ENCODE measurements at places on chromosomes 5 and 9.
A peak's percentile ranks its signal among the peaks of the same experiment; 100 is the strongest.

DNA sequence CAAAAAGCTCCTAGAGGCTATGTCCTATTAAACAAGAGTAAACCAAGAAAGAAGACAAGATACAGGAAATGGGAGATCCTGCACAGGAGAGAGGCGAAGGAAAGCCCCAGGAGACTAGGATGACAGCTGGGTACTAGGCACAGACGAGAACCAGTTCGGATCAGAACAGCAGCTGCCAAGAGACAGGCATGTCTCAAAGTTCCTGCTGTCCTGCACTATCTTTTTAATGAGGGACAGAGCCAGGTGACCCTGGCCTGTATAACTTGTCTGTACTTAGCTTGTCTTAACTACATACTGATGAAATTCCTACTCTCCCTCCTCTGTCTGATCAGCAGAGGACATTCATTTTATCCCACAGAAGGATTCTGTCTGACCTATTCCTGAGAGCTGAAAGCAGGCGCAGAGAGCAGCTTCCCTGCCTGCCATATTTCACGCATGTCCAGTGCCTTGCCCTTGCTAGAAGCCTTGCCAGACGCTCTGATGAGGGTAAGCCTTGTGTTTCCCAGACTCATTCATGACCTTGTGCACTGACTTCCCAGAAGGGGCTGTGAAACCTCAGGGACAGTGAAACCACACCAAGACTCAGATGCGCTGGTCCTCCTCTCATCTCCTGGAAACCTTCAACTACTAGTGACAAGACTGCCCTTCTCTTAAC, 24.7 kb downstream of the TSC1 start:
- DNase-seq: no peak
- no peak overlapping the region for H3K27ac ChIP-seq
- H3K36me3 ChIP-seq: peaks cover 64% of the 10 kb centered on the region
- H3K4me1 ChIP-seq: no peaks in the 10 kb centered on the region

DNA sequence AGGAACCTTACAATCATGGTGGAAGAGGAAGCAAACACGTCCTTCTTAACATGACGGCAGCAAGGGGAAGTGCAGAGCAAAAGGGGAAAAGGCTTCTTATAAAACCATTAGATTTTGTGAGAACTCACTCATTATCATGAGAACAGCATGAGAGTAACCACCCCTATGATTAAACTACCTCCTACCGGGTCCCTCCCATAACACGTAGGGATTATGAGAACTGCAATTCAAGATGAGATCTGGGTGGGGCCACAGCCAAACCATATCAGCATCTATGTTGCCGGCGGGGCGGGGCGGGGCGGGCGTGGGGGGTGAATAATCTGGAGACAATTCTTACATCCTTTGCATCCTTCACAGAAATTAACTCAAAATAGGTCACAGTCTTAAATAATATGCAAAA, 58.8 kb upstream of the GFPT2 start:
- H3K27ac ChIP-seq: no peak overlapping the region
- no peaks in the 10 kb centered on the region for H3K4me1 ChIP-seq
- no peak overlapping the region for H3K4me3 ChIP-seq
- H3K27me3 ChIP-seq: peaks cover 3% of the 10 kb centered on the region

DNA sequence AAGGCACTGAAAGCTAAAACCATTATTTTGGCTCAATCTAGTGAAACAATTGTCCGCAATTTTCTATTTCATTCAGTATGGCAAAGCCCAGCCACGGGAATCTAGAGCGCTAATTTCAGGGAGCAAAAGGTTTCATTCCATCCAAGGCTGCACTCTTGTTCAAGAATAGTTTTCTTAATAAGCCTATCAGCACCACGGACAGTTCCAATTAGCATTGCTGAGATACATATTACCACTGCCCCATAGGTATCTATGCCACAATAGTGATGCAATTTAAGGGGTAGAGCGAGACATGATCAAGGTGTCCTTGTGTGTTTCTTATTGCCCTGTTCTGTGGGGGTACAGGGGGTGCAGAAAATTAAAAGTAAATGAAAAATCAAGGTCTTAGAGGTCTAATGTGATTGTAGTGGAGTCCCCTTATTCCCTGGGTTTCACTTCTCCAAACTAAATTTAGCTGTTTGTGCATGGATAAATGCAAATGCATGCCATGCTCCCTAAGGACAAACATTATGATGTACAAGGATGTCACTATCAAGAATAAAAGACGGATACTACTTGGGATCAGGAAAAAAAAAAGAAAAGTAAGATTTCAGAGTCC, 45.5 kb downstream of the SPOCK1 start:
- H3K36me3 ChIP-seq: no peaks in the 10 kb centered on the region
- H3K27ac ChIP-seq: no peak overlapping the region
- H3K4me3 ChIP-seq: no peak overlapping the region
- DNase-seq: peak; percentile 42
- no peaks in the 10 kb centered on the region for H3K4me1 ChIP-seq

GRCh38 chr9:89942643-89943042, 337.8 kb downstream of the GADD45G start:
- no peaks in the 10 kb centered on the region for H3K4me1 ChIP-seq
- H3K36me3 ChIP-seq: no peaks in the 10 kb centered on the region
- DNase-seq: no peak
- no peak overlapping the region for H3K27ac ChIP-seq
- H3K4me3 ChIP-seq: no peak overlapping the region
- peaks cover 6% of the 10 kb centered on the region for H3K27me3 ChIP-seq

DNA sequence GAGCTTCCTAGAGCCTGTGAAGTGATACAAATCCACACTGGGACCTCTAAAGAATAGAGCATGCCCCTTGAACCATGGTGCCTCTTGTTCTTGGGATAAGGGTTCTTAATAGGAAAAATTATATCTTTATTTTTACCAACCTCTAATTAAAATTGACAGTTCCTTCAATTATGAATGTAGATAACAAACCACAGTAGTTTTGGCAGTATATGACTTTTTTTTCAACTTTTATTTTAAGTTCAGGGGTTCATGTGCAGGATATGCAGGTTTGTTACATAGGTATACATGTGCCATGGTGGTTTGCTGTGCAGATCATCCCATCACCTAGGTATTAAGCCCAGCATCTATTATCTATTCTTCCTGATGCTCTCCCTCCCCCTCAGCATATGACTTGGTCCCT, 974 bp downstream of the HEMGN start:
- H3K36me3 ChIP-seq: no peaks in the 10 kb centered on the region
- H3K27ac ChIP-seq: no peak overlapping the region
- DNase-seq: no peak
- no peaks in the 10 kb centered on the region for H3K27me3 ChIP-seq

DNA sequence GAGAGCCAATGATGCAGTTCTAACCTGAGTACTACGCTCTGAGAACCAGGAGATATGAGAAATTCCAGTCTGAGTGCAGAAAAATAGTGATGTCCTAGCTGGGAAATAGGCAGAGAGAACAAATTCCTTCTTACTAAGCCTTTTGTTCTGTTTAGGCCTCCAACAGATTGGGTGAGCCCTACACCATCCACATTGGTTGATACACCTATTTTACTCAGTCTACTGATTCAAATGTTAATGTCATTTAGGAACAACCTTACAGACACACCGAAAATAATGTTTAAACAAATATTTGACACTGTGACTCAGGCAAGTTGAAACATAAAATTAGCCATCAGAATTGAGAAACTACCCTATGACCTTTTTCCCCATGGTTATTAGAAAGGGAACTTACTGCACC, 333.9 kb upstream of the IZUMO3 start:
- H3K4me1 ChIP-seq: no peaks in the 10 kb centered on the region
- no peak overlapping the region for H3K4me3 ChIP-seq
- H3K27ac ChIP-seq: no peak overlapping the region
- H3K36me3 ChIP-seq: no peaks in the 10 kb centered on the region

DNA sequence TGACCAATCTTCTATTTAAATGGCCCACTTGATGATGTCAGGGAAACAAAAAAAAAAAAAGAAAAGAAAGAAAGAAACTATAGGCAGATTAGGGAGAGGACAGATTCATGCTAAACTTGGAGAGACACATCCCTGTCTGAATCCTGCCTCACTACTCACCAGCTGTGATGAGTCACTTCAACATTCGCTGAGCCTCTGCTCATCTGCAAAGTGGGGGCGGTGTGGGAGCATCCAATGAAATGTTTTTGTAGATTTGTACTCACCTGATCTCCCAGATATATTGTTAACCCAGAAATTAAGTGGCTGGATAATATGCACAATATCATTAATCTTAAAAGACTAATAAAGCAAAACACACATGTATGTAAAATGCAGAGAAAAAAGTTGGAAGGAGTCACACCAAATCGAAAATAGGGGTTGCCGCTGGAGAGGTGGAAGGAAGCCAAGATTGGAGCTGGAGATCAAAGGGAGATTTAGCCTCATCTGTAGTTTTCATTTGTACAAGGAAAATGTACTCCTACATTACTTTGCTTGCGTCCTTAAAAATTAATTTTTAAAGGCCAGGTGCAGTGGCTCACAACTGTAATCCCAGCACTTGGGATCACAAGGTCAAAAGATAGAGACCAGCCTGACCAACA, 17.0 kb upstream of the ERGIC1 start:
- H3K36me3 ChIP-seq: no peaks in the 10 kb centered on the region
- DNase-seq: no peak
- H3K27ac ChIP-seq: no peak overlapping the region
- H3K27me3 ChIP-seq: peaks cover 4% of the 10 kb centered on the region
- H3K4me3 ChIP-seq: no peak overlapping the region

DNA sequence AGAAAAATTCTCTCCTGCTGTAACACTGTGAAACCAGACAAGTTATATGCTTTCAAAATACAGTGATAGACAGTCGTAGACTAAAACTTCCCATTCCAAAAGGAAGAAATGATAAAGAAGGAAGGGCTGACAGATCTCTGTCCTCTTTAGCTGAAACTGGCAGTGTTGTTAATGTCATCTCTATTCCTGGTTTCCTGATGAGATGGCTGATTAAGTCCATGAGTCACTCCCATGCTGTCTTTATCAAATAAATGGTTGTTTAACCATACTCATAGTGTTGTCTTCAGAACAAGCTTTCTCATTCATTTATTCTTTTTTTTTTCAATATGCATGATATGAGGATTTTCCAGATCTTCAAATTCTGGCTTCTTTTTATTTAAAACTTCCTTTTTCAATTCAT, 952.2 kb upstream of the WWC1 start:
- H3K27ac ChIP-seq: no peak overlapping the region
- no peaks in the 10 kb centered on the region for H3K4me1 ChIP-seq
- no peak for DNase-seq
- H3K4me3 ChIP-seq: no peak overlapping the region
- no peaks in the 10 kb centered on the region for H3K27me3 ChIP-seq
- H3K36me3 ChIP-seq: no peaks in the 10 kb centered on the region

- no peaks in the 10 kb centered on the region for H3K36me3 ChIP-seq
- H3K4me1 ChIP-seq: no peaks in the 10 kb centered on the region
- H3K27me3 ChIP-seq: peaks cover 8% of the 10 kb centered on the region
- H3K27ac ChIP-seq: no peak overlapping the region
These were observed 374.7 kb upstream of the ADAMTS16 start for GRCh38 chr5:4765411-4765810.

GRCh38 chr9:132327537-132327936, 27.2 kb downstream of the SETX start:
- peaks cover 61% of the 10 kb centered on the region for H3K36me3 ChIP-seq
- H3K4me3 ChIP-seq: no peak overlapping the region
- no peaks in the 10 kb centered on the region for H3K27me3 ChIP-seq
- no peak overlapping the region for H3K27ac ChIP-seq

DNA sequence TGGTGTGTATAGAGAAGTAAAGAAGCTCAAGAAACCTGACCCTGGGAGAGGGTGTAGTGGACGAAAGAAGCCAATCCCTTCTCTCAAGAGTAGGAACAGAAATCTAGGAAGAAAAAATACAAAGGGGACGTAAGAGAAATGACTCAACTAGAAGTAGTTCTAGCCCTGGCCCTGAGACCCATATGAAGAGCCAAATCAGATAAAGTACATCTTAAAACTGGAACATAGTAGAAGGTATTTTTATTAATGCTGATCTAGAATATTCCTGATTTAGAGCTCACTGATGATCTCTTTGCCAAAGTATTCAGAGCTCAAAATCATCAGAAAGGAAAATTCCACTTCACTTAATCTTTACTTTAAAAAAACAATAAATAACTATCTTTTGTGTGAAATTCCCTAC, 184.8 kb downstream of the MLLT3 start:
- no peak overlapping the region for H3K4me3 ChIP-seq
- H3K36me3 ChIP-seq: peaks cover 6% of the 10 kb centered on the region
- H3K27ac ChIP-seq: no peak overlapping the region
- no peaks in the 10 kb centered on the region for H3K4me1 ChIP-seq

- peaks cover 21% of the 10 kb centered on the region for H3K4me1 ChIP-seq
- no peaks in the 10 kb centered on the region for H3K36me3 ChIP-seq
- no peak overlapping the region for H3K4me3 ChIP-seq
- H3K27me3 ChIP-seq: no peaks in the 10 kb centered on the region
- H3K27ac ChIP-seq: peak overlapping the region; percentile 59
These were observed 9.7 kb upstream of the C9orf152 start for GRCh38 chr9:110217656-110218099.

GRCh38 chr5:139593716-139594319, 32.7 kb downstream of the UBE2D2 start:
- no peak overlapping the region for H3K4me3 ChIP-seq
- peaks cover 10% of the 10 kb centered on the region for H3K36me3 ChIP-seq
- H3K27ac ChIP-seq: no peak overlapping the region
- DNase-seq: no peak
- H3K4me1 ChIP-seq: no peaks in the 10 kb centered on the region
- H3K27me3 ChIP-seq: no peaks in the 10 kb centered on the region

GRCh38 chr5:94389515-94389899, 228.9 kb downstream of the KIAA0825 start:
- H3K27me3 ChIP-seq: no peaks in the 10 kb centered on the region
- no peak overlapping the region for H3K4me3 ChIP-seq
- DNase-seq: no peak
- H3K4me1 ChIP-seq: no peaks in the 10 kb centered on the region
- no peak overlapping the region for H3K27ac ChIP-seq

GRCh38 chr5:54886866-54887265, 98.5 kb downstream of the ESM1 start:
- no peaks in the 10 kb centered on the region for H3K27me3 ChIP-seq
- no peak overlapping the region for H3K4me3 ChIP-seq
- H3K4me1 ChIP-seq: no peaks in the 10 kb centered on the region
- H3K36me3 ChIP-seq: no peaks in the 10 kb centered on the region
- H3K27ac ChIP-seq: no peak overlapping the region
- no peak for DNase-seq

DNA sequence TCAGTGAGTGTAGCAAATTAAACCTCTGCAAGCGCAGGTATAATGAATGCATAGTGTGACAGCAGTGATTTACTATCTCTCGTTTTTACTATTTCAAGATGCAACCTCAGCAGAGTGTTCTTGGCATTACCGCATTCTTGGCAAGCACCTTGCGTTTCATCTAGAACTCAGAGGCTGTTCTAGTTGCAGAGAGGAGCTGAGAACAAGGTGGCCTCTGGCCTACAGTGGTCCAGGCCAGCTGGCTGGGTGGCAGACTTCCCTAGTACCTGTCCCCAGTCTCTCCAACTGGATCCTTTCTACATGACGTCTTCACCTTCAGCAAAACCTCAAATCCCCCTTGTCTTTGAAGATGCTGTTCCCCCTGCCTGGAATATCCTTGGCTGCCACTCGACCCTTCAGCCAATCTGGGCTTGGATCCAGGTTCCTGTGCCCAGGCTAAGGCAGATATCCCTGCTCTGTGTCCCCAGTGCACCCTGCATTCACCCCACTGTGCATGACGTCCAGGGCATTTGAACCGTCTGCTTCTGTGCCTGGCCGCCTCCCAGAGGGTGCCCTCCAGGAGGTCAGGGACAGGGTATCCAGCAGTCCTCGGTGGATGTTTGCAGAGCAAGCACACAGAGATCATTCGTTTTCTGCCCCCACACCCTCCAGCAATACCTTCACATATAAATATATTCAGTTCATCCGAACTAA, 120.4 kb upstream of the CPEB4 start:
- no peaks in the 10 kb centered on the region for H3K36me3 ChIP-seq
- no peak overlapping the region for H3K27ac ChIP-seq
- no peaks in the 10 kb centered on the region for H3K27me3 ChIP-seq
- no peak overlapping the region for H3K4me3 ChIP-seq
- no peak for DNase-seq

Measured in DND-41 (cell line).